ENCODE measurements at places on chromosomes 3 and 15.

DNA sequence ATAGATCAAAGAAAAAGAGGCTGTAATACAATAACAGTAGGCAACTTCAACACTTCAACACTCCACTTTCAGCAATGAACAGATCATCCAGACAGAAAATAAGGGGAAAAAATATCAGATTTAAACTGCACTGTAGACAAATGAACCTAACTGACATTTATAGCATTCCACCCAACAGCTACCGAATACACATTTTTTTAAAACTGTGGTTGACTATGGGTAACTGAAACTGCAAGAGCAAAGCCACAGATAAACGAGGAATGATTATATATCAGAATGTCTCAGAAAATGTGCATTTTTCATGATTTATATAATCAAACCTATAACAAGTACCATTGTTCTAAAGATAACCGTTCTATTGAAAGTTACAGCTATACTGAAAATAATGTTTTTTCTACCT is 514.9 kb upstream of the DPPA4 start:
- DNase-seq = no peak

DNA sequence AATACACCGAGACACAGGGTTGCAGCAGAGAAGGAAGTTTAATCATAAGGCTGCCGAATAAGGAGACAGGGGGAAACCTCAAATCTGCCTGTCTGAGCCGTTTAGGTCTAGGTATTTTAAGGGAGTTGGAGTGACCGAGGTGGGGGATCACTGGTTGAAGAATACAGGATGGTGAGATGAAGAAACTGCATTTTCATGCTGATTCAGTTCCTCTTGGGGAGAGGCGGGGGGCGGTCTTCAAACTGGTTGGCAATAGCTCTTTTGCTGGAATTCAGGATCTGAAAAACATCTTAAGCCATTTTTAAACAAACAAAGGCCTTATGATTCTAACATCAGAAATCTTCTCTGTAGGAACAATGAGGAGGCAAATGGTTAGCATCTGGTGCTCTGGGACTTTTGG is 699.5 kb upstream of the CFAP20DC start:
- DNase-seq = no peak

GRCh38 chr3:189685291-189685690 is 54.1 kb downstream of the TP63 start:
- DNase-seq = no peak

- DNase-seq = no peak
Measured at GRCh38 chr15:60555291-60555690, 76.3 kb upstream of the ICE2 start.

GRCh38 chr3:158169091-158169491 is 59.2 kb downstream of the RSRC1 start:
- DNase-seq = no peak

DNA sequence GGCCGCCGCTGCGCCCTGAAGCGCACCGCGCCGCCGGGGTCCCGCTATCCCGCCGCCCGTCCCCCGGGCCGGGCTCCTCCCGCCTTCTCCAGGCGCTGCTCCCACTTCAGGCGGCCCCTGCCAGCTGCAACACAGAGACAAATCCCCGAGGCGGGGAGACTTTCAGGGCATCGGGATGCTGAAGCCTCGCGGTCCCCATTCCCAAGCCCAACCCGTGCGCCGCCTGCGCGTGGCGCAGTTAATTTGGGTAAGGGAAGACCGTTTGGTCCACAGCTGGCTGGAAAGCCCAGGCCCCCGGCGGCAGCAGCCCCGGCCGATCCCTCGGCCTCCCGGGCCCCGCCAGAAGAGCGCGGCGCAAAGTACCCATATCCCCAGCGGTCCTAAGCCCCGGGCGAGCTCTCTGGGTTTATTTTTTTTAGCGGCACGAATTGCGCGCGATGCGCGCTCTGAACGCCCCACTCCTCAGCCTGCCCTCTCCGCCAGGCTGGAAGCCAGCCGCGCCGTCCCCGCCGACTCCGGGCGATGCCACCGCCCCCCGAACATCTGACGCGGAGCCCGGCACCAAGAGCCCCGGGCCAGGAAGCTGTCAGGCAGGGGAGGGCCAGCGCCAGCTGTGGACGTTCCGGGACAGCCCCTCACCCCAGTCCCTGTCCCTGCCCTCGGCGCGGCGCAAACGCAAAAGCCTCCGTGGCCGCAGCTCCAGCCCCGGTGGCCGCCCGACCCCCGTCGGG is 517 bp downstream of the FBN1 start:
- peak; percentile 58 for DNase-seq

DNA sequence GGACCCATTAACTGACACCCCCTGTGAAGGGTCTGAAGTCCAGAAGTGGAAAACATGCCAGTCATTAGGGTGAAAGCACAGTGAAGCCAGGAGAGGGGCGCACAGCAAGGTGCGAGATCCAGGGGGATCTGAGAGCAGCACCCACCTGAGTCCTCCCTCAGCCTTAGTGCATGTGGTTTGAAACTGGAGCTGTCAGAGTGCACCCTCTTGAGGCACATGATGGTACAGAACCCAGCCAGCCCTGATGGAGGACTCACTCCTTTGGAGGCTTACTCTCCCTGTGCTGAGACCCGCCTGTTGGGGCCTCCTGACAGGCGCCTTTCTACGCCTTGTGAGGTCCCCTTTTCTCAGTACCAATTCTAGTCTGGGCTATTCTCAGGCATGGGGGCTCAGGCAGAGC is 77.8 kb downstream of the IL20RB start:
- DNase-seq = no peak

DNA sequence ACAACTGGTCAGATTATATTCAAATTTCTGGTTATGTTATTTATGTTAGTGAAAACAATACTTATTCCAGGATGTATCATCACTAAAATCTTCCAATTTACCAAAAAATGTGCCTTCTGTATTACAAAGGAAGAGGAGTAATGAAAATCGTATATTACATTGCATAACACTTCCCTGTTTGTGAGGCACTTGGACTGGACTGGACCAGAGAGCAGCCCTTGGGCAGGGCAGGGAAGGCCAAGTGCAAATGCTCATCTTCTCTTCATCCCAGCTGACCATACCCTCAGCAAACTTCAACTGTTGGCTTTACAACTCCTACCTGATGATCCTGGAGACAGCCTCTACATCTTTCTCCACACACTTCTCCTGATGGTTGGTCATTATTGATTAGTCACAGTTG is 285.7 kb upstream of the MME start:
- DNase-seq = no peak

GRCh38 chr3:188796122-188796631 is 375.6 kb upstream of the TPRG1 start:
- peak; percentile 21 for DNase-seq

GRCh38 chr3:117786349-117786748 is 1076.8 kb downstream of the TUSC7 start:
- DNase-seq = no peak

- DNase-seq = no peak
Measured at GRCh38 chr15:72092006-72092405, 25.9 kb downstream of the MYO9A start.

- no peak for DNase-seq
Measured at GRCh38 chr3:129953621-129954020, 20.9 kb upstream of the TRH start.

- no peak for DNase-seq
Measured at GRCh38 chr3:33826688-33827087, 28.3 kb downstream of the PDCD6IP start.

- no peak for DNase-seq
Measured at GRCh38 chr3:8236264-8236663, 265.4 kb upstream of the LMCD1 start.

GRCh38 chr3:7630925-7631324 is 770.0 kb downstream of the GRM7 start:
- no peak for DNase-seq

Measured in GM10248 (cell line).